ENCODE measurements at places on chromosomes 4 and X.

DNA sequence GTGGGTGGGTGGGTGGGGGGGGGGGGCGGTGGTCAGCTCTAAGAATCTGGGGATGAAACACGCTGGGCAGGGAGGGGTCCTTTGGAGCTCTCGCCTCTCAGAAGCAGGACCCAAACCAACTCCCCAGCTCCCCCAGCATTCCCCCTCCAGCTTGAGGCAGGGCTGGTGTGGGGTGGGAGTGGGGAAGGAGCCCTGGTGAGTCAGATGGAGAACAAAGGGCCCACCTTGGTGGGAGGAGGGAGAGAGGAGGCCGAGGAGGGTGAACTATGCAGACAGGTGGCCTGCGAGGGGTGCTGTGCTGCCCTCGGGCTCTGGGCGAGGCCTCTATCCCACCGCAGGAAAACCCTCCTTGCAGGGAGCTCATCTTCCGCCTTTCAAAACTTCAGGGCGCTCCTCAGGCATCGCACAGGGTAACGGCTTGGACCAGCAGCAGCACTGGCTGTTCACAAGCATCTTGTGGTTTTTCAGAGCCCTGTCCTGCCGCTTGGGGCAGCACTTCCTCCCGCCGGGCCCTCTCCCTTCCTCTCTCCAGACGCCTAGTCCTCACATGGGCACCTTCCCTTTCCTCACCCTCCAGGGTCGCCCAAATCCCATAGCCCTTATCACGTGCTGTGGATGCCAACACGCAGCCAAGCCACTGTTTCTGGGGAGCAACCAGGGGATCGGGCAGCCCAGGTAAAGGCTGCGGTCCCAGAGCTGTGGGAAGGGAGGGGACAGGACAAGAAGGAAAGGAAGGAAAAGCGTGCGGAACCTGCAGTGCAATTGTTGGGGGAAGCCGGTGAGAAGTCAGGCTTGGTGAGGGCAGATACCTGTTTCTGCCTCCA, 34.0 kb upstream of the GRPEL1 start:
- no peak for DNase-seq

- DNase-seq, result no peak
Measured at GRCh38 chr4:95510145-95510544, 38.6 kb downstream of the UNC5C start.

- DNase-seq, result no peak
Measured at GRCh38 chr4:154503598-154503997, 12.0 kb upstream of the DCHS2 start.

- DNase-seq, result no peak
Measured at GRCh38 chr4:156775813-156776212, 195.8 kb downstream of the PDGFC start.

DNA sequence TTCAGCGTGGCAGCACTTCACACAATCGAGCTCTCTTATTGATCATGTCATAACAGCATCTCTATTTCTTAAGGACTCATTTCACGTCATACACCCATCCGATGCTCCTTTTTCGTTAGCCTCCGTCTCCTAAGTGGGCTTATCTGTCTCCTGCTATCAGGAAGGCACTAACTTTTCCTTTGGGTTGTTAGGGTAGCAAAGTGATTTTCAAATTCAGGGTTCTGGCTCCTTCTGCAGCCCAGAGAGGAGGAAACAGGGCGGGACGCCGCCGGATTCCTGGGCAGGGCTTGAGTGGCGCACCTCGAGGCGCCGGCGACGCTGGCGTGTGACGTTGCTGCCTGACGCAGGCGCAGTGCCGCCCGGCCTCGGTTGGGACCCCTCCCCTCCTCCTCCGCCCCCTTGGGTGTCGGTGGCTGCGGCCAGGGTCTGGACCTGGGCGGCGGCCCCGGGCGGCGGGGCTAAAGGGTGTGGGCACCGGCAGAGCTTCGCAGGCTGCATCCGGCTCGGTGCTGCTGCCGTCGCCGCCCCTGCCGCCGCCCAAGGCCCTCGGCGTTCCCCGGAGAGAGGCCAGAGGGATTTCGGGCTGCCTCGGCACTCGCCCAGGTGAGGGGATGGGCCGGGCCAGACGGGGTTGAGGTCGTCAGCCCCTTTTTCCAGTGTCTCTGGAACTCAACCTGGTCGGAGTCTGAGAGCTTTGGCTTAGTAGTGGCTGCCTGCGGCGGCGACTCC, at the start of gene BLTP1:
TSS of gene BLTP1 (plus strand) at position 350 of the 729 bp plus-strand sequence. CDS start 18,317 bp downstream, outside the sequence.
- peak; percentile 34 for DNase-seq

DNA sequence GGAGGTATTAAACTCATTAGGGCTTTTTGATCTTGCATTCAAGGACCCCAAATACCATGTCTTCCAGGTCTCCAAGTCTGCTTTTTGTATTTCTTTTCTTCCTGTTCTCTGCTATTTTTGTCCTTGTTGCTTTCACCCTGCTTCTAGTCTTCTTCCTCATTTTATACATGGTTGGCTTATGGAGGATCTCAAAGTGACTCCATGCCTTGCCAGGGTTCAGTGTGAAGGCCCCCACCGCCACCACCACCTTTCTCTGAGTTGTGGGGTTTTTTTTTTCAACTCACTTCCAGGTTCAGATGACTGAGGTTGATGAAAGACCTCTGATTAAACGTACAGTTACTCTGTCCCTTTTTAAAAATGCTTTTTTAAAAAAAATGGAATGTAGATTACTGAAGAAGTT, 96.3 kb downstream of the MAML3 start:
- no peak for DNase-seq

- no peak for DNase-seq
Measured at GRCh38 chrX:103488332-103488731, 31.0 kb downstream of the RAB40A start.

DNA sequence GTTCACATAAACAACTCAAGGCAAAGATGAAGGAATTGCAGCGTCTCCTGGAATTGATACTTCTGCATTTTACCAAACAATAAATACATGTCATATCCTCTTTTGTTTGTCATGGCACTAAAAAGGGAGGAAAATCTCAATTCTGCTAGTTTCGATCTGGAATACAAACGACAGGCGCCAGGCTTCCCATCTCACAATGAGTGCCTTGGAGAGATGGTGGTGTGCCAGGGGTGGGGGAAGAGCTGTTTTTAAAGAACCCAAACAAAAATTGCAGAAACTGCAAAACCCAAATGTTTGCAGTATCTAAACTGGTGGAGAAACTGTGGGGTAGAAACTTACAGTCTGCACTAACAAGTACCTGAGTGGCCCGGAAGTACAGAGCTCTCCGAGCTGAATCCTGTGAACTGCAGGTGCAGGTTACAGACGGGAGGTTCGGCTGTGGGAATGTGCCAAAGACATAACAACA, 53.0 kb upstream of the KLF3 start:
- no peak for DNase-seq

DNA sequence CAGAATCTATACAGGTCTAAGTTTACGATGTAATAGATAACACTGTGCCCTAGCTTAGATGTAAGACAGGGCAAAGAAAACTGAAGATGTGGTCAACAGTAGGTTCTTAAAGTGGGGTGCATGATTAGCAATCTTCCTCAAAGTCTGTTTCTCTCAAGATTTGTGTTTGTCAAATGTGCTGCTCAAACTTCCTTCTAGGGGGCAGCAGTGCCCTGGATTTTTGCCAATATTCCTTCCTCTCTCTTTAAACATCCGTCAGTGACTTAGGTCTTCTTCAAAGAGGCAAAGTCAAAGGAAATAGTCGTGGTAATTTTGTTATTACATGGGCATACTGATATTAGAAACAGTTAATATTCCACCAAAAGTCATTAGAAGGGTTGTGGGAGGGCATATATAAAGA, 4.2 kb upstream of the PDHA2 start:
- no peak for DNase-seq

DNA sequence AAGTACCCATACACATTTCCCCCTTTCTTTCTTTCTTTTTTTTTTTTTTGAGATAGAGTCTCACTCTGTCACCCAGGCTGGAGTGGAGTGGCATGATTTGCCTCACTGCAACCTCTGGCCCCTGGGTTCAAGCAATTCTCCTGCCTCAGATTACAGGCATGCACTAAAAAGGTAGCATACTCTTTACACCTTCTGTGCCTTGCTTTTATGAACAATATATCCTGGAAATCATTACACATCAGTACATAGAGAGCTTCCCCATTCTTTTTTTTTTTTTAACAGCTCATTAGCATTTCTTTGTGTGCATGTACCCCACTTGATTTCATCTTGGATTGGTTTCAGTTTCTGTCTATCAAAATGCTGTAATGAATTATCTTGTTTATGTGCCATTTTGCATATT, 18.6 kb upstream of the HSD17B10 start:
- no peak for DNase-seq

- DNase-seq, result no peak
Measured at GRCh38 chr4:174420316-174420715, 102.0 kb downstream of the HPGD start.

- DNase-seq, result no peak
Measured at GRCh38 chr4:184153781-184154180, 63.9 kb downstream of the ENPP6 start.

GRCh38 chrX:64427281-64427680, 32.0 kb upstream of the MTMR8 start:
- no peak for DNase-seq

DNA sequence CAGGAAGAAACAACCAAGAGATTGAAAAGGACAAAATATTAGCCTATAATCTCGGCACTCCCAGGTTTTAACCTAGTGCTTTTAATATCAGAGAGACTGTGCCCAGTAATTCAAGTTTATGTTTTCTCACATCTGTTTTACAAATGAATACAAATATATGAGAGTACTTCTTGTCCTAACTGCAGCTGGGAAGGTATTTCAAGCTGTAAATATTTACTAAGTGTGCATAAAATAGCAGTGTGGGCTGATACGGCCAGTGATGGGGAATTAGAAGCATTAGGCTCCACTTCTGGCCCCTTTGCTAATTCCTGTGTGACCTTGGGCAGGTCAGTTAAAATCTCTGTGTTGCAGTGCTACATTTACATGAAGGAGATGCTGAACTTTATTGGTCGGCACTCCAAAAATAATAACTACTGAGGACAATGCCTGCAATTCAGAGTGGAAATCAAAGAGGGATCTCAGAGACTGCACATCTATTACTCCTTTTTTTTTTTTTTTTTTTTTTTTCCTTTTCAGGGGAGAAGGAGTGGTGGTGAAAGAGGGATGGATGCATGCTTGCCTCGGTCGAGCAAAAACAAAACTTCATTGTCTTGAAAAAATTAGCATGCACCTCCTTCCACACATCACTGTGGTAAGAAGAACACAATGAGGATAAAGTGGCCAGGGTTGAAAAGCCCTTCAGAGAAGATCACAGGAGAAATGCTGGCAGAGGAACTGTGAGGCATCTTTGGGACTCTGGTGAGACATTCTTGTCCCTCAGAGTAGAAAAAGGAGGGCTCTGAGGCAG, 44.6 kb upstream of the LNX1 start:
- no peak for DNase-seq

GRCh38 chrX:40055495-40055894, 42.3 kb downstream of the BCOR start:
- no peak for DNase-seq

DNA sequence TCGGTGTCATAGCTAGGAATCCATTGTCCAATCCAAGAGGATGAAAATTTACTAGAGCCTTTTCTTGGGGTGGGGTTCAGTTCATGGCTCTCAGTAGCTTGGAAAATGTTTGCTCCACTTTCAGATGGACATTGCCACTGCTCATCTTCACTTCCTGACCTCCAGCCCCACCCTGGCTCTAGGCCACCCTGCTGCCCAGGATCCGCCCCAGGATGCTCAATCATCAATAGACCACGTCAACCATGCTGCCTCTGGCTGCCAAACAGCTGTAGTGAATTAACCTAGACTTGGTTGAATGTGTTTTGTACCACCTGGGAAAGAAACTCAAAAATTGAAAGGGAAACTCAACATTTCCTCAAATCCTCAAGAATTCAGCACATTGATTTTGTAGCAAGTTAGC, 37.2 kb upstream of the HSD17B10 start:
- DNase-seq, result no peak

DNA sequence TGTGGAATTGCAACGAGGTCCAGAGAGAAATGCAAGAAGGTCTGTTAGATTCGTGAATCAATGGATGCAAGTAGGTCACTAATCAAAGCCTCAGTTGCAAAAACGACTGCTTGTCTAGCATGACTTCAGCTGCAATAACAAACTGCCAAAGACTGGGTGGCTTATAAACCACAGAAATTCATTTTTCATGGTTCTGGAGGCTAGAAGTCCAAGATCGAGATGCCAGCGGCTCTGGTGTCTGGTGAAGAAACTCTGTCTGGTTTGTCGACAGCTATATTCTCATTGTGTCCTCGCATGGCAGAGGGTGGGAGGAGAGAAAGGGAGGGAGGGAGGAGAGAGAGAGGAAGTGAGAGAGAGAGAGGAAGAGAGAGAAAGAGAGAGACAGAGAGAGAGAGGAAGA, 114.7 kb downstream of the MXRA5 start:
- no peak for DNase-seq

DNA sequence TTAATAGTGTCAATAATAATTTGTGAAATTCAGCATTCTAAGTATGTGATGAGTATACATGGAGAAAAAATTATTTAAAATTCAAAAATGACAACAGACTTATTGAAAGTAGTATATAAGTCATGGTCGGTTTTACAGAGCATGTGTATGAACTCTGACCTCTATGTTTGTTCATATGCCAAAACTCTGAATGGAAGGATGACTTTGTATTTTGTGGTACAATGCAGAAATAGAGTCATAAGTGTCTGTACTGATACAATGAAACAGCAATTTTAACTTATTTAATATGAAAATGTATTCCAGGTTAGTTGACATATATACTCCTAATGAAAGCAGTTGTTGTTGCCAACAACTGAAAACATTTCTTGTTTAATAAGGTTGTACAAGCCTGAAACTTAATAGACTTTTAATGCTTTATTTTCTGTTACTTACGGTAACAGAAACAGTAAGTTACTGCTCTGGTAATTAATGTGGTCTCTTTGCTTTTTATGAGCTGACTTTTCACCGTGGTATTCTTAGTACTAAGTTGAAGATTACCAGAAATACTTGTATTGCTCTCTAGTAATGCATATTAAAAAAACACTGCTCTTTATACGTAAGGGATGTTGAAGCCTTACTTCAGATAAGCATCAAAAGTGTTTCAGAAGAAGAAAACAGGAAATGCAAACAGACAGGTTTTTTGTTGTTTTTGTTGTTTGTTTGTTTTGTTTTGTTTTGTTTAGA, 1.9 kb downstream of the UBE2K start:
- no peak for DNase-seq

DNA sequence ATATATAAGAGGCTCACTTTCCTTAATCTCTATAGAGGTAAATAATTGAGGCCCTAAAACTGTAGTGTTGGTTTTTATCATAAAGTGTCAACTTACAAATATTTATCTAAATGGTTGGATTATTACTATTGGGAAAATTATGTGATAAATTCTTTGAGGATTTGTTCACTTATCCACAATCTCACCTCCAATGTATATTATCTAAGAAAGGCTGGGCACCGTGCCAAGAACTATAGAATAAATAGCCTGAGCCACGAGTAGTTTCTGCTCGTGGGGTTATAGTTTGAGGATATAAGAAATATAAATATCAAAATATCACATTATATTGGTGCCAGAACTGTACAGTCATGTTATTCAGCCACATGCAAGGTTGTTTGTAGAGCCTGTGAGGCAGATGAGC, 177.9 kb downstream of the VEGFC start:
- no peak for DNase-seq

DNA sequence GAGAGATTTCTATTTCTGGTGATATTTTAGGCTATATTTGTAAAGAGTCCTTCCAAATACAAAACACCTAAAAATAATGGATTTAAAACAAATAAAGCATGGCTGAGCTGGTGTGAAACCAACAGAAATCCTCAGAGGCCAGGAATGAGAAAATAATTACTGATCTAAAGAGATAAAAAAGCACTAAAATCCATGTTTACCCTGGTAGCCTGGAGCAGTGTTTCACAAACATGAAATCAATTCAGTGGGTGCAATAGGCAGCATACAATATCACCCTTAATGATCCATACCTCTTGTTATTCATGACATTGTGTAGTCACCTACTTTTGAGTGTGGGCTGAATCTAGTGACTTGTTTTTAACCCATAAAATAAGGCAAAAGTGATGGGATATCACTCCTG, 14.6 kb downstream of the PFKFB1 start:
- no peak for DNase-seq
